Calu3 (cell line): ENCODE measurements at places on chromosomes 13 and 19. TPM values are rescaled to one million over a fixed set of nuclear protein-coding genes. Genes with fewer than 3 reads are reported as not detected.

DNA sequence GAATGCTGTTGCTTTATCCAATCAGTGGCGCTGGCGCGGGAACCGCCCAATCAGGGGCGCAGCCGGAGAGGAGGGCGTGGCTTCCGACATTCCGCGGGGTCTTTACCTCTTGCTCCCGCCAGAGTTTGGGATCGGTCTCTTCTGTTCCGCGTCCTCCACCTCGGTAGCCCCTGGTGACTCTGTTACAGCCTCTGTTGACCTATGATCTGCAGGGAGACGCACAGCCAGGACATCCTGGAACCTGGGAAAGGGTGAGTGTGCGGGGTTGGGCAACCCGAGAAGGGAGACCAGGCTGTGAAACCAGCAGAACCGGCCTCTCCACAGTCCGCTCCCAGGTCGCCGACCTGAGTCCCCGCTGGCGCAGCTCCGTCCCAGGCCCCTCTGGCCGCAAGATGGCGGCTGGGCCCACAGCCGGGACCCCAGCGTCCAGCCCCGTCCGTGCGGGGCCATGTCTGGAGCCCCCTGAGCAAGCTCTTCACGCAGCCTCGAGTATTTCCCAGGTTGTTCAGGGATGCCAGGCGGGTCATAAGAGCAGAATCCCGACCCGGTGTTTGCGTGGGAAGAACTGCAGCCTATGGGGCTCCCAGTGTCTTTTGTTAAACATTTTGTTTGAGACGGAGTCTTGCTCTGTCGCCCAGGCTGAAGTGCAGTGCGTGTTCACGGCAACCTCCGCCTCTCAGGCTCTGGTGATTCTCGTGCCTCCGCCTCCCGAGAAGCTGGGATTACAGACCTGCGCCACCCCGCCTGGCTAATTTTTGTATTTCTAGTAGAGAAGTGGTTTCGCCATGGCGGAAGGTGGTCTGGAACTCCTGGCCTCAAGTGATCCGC lies 4.4 kb upstream of the ZNF681 start:
- peaks cover 41% of the 10 kb centered on the region for H3K36me3 ChIP-seq
- DNase-seq: peak; percentile 89
- peaks cover 8% of the 10 kb centered on the region for H3K4me1 ChIP-seq

DNA sequence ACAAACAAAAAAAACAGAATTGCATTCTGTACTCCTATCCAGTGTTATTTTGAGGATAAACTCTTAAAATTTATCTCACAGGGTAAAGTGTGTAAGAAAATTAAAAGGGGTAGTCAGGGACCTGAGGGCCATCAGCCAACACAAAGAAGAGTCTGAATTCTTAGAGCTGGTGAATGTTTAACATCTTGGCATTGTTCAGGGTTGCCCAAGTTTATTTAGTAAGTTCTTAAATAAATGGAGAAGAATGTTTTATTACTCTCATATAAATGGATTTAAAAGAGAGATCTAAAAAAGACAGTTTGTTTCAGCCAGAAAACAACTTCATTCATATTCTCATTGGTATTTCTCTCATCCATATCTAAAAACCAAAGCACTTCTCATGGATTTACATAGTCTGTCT lies 171.7 kb downstream of the LACC1 start:
- no peaks in the 10 kb centered on the region for H3K36me3 ChIP-seq
- H3K4me1 ChIP-seq: peaks cover 13% of the 10 kb centered on the region
- peaks cover 12% of the 10 kb centered on the region for H3K27me3 ChIP-seq

DNA sequence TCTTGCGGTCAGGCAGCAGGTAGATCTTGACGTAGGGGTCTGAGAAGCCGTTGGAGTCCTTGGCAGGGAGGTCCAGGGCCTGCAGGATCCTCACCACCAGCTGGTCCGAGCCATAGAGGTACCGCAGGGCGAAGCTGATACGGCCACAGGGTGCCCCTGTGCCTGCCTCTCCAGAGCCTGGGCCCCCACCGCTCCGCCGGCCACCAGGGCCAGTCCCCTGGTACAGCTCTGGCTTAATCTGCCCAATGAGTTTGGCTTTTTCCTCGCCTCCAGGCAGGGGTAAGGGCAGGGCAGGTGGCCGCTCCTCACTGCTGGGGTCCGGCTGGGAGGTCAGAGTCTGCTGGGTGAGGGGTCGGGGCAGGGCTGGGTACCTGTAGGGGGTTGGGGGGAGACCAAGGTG lies 9.9 kb downstream of the SYT3 start:
- H3K4me1 ChIP-seq: no peaks in the 10 kb centered on the region
- H3K4me3 ChIP-seq: no peak overlapping the region
- no peak overlapping the region for H3K27ac ChIP-seq

GRCh38 chr19:1336079-1336684 lies 47.5 kb upstream of the NDUFS7 start:
- no peaks in the 10 kb centered on the region for H3K36me3 ChIP-seq
- DNase-seq: no peak
- no peak overlapping the region for H3K27ac ChIP-seq
- H3K4me3 ChIP-seq: no peak overlapping the region

DNA sequence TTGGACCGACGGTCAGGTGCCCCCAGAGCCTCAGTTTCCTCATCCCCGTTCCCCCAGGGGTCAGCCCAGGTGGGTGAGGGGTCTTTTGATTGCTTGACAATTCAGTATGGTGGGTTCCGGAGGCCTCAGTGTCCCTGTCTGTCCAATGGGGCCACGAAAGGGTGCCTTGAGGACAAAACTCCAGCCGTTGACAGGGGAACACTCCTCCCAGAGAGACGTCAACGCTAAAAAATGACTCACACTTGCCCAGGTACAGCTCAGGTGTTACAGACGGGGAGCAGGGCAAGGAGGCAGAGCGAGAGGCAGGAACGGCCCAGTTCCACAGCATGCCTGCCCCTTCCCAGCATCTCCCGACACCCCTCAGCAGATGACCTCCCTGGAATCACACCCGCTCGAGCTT lies 1.8 kb downstream of the TNFAIP8L1 start:
- H3K27me3 ChIP-seq: no peaks in the 10 kb centered on the region
- H3K27ac ChIP-seq: no peak overlapping the region
- H3K36me3 ChIP-seq: peaks cover 19% of the 10 kb centered on the region
- DNase-seq: no peak

DNA sequence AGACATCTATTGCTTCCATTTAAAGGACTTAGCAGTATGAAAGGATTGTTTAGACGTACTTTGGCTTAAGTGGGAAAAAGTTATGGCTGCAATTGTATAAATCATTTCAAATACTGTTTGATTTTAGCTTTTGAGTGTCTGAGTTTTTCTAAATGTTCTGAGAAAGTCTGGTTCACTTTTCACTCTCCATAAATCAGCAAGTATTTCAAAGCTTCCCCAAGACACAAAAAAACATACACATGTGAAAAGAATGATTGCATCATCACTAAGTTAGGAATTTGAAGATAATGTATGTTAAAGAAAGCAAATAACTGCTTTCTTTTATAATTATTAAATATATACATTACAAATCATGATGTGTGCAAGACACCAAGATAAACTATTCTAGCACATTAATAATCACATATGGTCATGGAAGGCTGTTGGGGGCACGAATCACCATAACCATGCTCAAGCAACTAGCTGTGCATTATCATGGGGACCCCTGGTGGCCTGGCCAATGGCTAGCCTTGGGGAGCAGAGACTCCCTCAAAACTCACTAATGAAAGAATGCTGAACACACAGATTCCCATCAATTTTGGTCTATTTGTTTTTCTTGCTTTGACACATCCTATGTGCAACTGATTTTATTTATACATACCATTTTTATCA lies 111.1 kb downstream of the MIPEP start:
- H3K4me1 ChIP-seq: peaks cover 9% of the 10 kb centered on the region
- DNase-seq: no peak
- H3K27ac ChIP-seq: no peak overlapping the region

GRCh38 chr13:29706923-29707322 lies 111.4 kb upstream of the SLC7A1 start:
- H3K4me3 ChIP-seq: no peak overlapping the region
- no peak for DNase-seq
- H3K4me1 ChIP-seq: no peaks in the 10 kb centered on the region

GRCh38 chr13:28058866-28059613 lies 41.3 kb downstream of the FLT3 start:
- no peaks in the 10 kb centered on the region for H3K4me1 ChIP-seq
- peaks cover 8% of the 10 kb centered on the region for H3K27me3 ChIP-seq
- no peak overlapping the region for H3K4me3 ChIP-seq
- H3K36me3 ChIP-seq: no peaks in the 10 kb centered on the region
- H3K27ac ChIP-seq: no peak overlapping the region

GRCh38 chr13:66835040-66835628 lies 395.0 kb downstream of the PCDH9 start:
- H3K36me3 ChIP-seq: no peaks in the 10 kb centered on the region
- peak; percentile 2 for DNase-seq
- no peak overlapping the region for H3K4me3 ChIP-seq
- no peaks in the 10 kb centered on the region for H3K4me1 ChIP-seq
- no peaks in the 10 kb centered on the region for H3K27me3 ChIP-seq
- H3K27ac ChIP-seq: no peak overlapping the region

DNA sequence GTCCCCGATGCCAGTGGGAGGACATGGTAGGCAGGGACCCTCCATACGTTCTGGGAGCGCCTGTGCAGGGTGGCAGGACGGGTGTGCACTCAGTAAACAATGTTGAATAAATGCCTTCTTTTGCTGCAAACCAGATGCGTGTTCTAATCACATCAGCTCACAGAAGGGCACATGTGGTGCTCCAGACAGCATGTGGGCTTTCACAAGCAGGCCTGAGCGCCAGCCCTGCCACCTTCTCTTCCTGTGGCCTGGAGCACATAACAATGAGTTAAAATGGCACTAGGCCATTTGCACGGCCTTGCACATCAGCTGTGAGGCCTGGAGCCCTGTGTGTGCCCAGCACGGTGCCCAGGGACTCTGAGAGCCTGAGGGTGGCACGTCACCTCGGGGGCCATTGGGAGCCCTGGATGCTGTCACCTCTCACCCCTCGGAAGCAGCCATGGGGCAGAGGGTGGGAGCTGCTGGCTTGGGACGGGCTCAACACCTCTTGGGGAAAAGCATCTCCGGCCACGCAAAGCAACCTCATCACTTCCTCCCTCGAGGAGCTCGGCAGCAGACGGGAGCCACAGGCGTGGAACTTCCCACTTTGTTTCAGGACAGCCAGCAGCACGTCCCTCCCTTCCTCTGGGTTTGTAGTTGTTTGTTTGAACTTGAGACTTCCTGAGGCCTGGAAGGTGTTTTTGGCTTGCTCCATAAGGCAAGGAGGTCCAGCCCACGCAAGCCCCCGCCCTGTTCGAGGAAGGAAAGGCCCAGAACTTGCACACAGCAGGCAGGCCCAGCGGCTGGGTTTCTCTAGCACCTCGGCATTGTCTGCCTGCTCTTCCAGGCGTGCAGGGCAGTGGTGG lies 9.8 kb downstream of the MCF2L start:
- no peak overlapping the region for H3K4me3 ChIP-seq
- no peak for DNase-seq
- no peaks in the 10 kb centered on the region for H3K4me1 ChIP-seq
- H3K27ac ChIP-seq: no peak overlapping the region

GRCh38 chr13:37956536-37956935 lies 87.0 kb upstream of the TRPC4 start:
- H3K4me3 ChIP-seq: no peak overlapping the region
- peaks cover 20% of the 10 kb centered on the region for H3K4me1 ChIP-seq
- H3K27ac ChIP-seq: no peak overlapping the region
- H3K36me3 ChIP-seq: no peaks in the 10 kb centered on the region

DNA sequence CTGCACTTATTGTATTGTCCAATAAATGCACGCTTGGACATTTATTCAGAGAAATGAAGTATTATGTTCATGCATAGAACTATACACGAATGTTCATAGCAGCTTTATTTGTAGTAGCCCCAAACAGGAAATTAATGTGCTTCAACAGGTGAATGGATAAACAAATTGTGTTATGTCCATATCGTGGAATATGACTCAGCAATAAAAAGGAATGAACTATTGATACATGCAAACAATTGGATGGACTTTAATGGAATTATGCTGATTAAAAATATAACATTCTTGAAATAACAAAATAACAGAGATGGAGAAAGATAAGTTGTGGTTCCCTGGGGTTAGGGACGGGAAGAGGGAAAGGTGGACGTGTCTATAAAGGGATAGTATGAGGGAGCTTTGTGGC lies 65.9 kb downstream of the GPC5 start:
- H3K36me3 ChIP-seq: no peaks in the 10 kb centered on the region
- no peaks in the 10 kb centered on the region for H3K4me1 ChIP-seq
- no peaks in the 10 kb centered on the region for H3K27me3 ChIP-seq
- no peak overlapping the region for H3K27ac ChIP-seq

The SHKBP1 gene
- 117 TPM in 2 replicates for total RNA-seq

The PSG6 gene
- total RNA-seq: not detected in 2 replicates

The BICRA gene
- total RNA-seq: 24.4 TPM in 2 replicates

The TCF3 gene
- 102 and 110 TPM in 2 replicates for total RNA-seq

The F10 gene
- total RNA-seq: not detected in 2 replicates

The LENG9 gene
- 14.7 and 16.4 TPM in 2 replicates for total RNA-seq

The NEK5 gene
- total RNA-seq: 0.38 and 0.54 TPM in 2 replicates

The TYROBP gene
- not detected in 2 replicates for total RNA-seq
